Stimulated activated CD4-positive, alpha-beta T cell treated with anti-CD3 and anti-CD28 coated beads, TNF-alpha, amount 100 ng/mL, for 1 hour (primary cell): ENCODE measurements at places on chromosomes 7 and 10.

- no peak for DNase-seq
Measured at GRCh38 chr7:84712374-84713121, 474.3 kb downstream of the SEMA3D start.

DNA sequence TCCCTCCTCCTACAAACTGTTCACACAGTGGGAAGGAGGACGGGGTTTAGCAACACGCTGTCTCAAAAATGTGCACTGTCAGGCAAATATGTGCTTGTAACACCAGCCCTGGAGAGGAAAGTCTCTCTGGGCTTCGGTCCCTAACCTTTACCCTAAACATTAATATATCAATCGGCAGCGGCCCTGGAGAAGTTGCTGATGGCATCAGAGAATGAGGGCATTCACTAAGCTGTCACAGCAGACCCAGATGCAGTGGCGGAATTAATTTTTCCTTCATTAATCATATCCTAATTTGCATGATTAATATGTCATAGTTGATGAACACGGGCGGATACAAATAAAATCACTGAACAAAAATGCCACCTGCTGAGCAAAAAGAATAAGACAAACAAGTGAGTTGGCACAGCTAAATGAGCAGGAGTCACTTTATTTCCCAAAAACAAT, 45.2 kb upstream of the INSIG1 start:
- no peak for DNase-seq

DNA sequence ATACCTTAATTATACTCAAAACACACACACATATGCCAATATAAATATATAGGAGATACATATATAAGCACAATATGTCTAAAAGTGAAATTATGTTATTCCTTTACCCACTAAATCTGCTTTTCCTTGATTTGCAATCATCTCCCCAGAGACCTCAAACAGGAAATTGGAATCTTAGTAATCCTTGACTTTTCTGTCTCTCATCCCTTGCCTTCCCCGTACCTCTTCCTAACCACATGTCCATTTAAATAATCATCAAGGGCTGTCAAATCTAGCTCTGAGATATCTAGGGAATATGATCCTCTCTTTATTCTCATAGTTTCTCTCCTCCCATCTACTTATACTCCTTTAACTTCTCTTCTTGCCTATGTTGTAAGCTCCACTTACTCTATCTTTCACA, 336.6 kb downstream of the HGF start:
- DNase-seq, result no peak

DNA sequence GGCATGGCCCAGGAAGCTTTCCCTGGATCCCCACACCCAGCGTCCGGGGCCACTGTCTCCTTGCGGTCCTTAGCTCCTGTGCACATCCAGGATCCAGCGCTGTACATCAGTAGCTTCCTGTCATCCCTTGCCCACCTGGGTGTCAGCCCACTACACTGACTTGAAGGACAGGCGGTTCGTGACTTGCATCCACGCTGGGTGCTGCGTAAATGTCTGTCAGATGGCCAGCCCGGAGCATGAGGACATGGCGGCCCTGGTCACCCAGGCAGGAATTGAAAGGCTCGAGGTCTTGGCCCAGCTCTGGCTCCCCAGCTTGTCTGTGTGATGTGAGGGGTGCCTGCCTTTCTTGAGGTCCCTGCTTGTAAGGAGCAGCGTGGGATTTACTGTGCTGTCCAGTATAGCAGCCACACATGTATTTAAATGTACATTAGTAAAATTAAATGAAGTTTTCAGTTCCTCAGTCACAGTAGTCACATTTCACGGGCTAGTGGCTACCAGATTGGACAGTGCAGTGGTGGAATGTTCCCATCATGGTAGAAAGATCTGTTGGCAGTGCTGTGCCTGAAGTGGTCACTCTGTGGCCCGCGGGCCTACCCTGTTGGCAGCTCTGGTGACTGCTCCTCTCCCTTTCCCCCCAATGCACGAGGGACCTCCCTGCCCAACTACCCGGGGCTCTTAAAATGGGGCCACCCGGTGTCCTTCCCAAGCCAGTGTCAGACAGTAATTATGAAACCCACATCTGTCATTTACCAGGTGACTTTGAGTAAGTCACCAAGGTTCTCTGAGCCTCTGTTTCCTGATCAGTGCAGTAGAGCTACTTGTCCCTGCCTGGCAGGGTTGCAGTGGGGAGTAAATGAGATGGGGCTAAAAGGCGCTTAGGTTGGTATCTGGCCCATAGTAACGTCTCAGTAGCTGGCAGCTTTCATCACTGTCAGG, 97.8 kb upstream of the PPIF start:
- DNase-seq, result no peak

- no peak for DNase-seq
Measured at GRCh38 chr10:110762849-110763211, 108.9 kb upstream of the PDCD4 start.

DNA sequence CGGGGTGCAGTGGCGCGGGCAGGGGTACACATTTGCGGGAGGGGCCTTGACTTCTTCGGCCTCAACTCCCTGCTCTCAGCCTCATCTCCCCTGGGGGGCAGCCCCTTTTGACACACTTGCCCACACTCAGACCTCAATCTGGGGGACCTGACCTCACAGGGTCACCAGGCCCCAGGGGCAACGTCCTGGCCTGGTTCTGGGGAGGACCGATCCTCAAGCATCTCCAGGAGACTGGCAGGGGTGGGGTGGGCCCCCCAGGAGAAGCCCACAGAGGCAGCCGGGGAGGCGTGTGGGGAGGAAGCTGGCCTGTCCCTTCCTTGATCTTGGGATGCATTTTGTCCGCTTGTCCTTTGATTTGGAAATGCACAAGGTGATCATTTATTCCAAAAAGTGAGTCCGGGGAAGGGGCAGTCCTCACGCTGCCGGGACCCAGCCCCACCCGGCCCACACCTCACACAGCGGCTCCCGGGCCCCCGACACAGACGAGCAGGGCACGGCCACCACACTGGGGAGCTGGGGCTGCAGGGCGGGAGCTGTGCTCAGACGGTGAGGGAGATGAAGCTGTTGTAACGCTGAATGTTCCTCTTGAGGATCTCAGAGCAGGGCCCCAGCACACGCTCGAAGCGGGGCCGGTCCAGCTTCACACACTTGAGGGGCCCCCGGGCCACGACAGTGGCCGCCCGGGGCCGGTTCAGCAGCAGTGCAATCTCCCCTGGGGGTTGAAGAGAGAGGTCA, 30.4 kb upstream of the PDGFA start:
- DNase-seq, result no peak

GRCh38 chr7:120272701-120273475, at the start of gene KCND2:
Gene KCND2, plus strand, starts transcription at chr7:120273175.
- no peak for DNase-seq

GRCh38 chr7:130476297-130477150, 15.4 kb upstream of the MEST start:
- DNase-seq, result no peak

GRCh38 chr10:25974897-25975459, 40.9 kb downstream of the MYO3A start:
- no peak for DNase-seq

DNA sequence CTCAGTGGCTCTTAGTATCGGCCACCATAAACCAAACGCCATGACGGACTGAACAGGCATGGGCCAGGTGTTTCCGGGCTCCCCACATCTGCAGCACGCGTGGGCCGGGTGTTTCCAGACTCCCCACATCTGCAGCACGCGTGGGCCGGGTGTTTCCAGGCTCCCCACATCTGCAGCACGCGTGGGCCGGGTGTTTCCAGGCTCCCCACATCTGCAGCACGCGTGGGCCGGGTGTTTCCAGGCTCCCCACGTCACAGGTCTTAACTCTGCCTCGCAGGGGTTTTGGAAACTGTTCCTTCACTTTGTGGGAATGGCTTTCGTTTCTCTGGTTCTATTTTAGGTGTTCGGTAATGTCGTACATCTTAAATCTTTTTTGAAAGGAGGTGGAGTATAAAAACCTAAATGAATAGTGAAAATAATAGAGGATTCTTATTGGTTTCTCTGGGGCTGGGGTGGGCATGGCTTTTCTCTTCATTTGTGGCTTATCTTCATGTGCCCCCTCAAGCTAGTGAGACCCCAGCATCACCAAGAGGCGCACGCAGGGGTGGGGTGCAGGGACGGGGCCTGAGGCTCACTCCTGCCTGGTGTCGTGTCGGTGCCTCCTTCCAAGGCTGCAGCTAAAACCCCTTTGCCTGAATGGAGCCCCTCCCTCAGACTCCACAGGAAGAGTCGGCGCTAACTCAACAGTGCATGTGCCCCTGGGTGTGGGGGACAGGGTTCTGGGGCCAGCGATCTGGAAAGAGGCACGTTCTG, 126.3 kb downstream of the WDR37 start:
- no peak for DNase-seq

DNA sequence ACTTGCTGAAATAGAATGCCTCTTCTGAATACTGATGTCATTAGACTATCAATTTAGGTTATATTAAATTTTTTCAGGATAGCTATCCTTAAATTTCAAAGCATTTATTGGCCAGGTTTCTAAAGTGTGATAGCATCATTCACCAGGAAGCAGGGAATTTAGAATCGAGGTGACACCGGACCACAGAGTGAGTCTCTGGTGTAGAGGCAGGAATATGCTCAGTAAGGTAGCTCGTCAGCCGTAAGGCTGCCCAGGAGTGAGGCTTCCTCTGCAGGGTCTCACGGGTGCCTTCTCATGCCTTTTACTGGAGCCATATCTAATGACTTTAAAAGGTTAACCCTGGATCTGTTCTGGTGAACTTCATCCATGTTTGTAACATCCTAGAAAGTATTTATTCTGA, 170.8 kb upstream of the KLF14 start:
- DNase-seq, result no peak

GRCh38 chr7:3294432-3295100, 6.5 kb upstream of the SDK1 start:
- DNase-seq, result no peak

GRCh38 chr7:55211726-55212125, 153.4 kb upstream of the LANCL2 start:
- no peak for DNase-seq

GRCh38 chr10:103837370-103838069, 17.9 kb downstream of the SH3PXD2A start:
- DNase-seq, result no peak
